Non-pigmented ciliary epithelial cell (primary cell): ENCODE measurements at places on chromosomes 6 and 20.
A peak's percentile ranks its signal among the peaks of the same experiment; 100 is the strongest.

- DNase-seq = no peak
Measured at GRCh38 chr6:84739866-84740208, 24.6 kb downstream of the TBX18 start.

- no peak for DNase-seq
Measured at GRCh38 chr6:1765160-1765903, 155.6 kb downstream of the FOXC1 start.

DNA sequence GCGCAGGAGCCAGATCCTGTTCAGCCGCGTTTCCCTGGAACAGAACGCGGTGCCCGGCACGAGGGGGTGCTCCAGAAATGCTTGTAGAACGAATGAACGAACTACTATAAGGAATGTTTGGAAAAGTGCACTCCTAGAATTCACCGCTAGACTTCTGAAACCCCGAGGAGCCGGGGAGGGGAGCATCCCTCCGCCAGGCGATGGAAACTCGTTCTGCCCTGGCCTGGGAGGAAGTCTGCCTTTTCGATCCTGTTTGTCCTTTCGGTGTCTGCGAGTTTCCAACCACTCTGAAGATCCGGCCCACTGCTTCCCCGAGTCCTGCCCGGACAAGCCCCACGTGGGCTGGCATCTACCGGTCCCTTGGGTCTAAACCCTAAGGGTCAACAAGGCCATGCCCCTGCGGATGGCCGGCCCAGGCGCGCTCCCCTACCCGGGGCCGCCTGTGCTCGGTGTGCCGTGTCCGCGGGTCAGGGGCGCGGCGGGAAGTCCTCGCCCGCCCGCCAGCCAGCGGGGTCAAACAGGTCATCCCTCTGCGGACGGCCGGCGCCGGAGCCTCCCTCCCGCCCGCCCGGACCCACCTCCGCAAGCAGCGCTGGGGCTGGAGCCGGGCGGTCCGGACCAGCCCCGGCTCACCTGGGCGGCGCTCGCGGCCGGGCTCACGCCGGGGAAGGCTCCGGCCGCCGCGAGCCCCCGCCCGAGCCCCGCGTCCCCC lies 526 bp downstream of the SULF2 start:
- no peak for DNase-seq

DNA sequence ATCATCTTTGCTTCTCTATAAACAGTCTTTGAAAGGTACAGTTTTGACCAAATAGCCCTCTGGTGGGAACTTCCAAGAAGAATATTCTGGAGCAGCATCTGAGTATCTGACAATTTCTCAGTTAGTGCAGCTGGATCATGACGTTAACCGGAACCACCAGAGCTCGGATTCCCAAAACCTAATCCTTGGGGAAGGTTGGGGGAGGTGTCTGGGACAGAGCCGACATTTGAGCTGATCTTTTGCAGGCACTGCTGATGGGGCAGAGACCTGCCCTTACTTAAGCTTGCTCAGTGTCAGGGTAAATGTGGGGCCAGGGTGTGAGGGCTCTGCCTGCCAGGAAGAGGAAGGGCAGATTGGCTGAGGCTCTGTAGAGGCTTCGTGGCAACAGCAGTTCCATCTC lies 416.6 kb downstream of the DHX35 start:
- no peak for DNase-seq

DNA sequence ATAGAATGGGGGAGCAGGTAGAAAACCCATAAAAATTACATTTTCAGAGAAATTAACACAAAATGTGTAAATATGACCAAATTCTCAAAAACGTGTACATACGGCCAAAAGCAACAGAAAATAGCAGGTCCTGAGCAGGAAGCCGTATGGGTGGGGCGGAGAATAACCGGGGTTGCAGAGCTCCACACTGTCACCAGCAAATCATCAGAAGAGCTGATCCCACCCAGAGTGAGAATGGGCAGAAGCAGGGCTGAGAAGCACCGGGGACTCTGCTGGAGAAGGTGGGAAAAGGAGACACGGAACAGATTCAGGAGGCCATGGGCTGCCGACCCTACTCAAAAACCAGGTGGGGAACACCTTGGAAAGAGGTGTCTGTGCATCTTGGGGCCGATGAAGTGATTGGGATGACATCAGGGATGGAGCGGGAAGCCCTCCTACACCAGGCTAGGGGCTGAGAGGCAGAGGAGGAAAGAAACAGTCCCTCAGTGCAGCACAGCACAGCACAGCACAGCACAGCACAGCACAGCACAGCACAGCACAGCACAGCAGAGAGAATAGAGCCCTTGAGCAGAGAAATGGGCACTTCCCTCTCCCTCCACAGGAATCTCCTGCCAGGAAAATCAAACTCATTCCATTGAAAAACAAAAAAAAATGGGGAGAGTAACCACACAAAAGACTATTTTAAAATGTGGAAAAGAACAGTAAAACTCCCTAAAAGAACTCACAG lies 22.3 kb downstream of the STX7 start:
- no peak for DNase-seq

- no peak for DNase-seq
Measured at GRCh38 chr6:34230653-34231371, 5.9 kb upstream of the HMGA1 start.

DNA sequence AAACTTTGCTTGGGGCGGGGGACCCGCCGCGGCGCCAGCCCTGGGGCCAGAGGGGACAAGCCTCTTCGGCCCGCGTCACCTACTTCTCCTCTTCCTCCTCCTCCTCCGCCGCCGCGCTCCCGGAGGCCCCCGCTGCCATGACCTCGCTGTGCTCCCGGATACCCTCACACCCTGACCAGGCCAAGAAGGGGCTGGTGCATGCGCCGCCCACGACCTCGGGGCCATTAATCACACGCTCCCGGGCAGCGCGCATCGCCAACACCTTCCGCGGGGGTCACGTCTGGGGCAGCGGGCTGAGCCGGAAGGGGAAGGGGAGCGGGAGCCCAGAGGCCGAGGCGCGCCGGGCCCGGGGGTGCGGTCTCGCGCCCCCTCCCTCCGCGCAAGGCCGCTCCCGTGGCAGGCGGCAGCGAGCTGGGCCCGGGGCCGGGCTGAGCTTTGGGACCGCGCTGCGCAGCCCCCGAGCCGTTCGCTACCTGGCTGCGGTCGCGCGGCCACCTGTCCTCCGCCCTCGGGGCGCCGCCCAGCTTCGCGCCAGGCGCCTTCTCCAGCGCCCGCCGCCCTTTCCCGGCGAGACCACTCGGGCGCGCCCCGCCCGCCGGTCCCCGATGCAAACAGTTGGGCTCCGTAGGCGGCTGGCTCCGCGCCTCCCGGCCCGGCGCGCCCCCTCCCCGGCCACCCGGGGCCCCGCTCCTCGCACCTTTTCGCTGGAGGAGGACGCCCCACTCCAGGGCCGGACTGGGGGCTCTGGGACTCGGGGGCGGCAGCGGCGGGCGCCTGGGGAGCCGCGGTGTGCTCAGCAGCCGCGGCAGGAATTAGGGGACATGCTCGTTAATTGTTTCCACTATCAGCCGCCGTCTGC lies 575 bp upstream of the CNR1 start:
- DNase-seq = no peak

- DNase-seq = no peak
Measured at GRCh38 chr6:98967616-98968015, 19.9 kb upstream of the FBXL4 start.

GRCh38 chr6:72784071-72784470 lies 162.2 kb downstream of the KCNQ5 start:
- DNase-seq = no peak

DNA sequence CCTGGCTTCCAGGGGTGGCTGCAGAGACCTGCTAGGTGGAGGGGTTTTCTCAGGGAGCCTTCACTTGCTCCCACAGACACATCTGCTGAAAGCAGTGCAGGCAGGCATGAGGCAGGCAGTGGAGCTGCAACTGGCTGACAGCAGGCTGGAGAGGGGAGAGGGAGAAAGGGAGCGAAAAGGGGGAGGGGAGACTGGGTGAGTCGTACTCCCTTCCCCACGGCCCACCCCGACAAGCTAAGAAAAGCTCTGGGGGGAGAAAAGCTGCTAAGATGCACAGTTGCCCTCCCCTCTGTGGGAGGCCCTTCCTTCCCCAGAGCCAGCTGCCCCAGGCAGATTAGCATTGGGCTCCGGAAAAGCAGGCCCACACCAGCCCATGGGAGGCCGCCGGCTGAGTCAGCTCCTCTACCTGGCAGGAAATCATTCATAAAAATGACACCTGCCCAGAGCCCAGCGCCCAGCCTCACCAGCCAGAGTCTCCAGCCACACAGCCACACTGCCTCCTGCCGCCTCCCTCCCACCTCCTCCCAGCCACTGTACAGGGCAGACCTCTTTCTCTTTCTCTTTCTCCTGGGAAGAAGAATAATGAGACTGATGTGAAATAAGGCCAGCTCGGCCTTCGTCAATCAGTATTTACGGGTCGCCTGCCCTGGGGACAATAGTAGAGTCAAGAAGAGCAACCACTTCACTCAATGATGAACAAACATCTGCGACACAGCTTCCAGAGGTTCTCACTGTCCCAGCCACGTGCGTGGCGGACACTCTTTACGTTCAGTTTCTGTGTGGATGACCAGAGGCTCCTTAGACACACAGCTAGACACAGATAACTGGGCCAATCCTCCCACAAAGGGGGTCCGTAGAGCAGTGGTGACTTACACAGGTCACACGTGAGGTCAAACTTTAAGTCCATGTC lies 7.7 kb upstream of the C20orf203 start:
- no peak for DNase-seq

- DNase-seq = peak; percentile 77
Measured at GRCh38 chr6:34243901-34244884, 4.6 kb downstream of the SMIM29 start.

DNA sequence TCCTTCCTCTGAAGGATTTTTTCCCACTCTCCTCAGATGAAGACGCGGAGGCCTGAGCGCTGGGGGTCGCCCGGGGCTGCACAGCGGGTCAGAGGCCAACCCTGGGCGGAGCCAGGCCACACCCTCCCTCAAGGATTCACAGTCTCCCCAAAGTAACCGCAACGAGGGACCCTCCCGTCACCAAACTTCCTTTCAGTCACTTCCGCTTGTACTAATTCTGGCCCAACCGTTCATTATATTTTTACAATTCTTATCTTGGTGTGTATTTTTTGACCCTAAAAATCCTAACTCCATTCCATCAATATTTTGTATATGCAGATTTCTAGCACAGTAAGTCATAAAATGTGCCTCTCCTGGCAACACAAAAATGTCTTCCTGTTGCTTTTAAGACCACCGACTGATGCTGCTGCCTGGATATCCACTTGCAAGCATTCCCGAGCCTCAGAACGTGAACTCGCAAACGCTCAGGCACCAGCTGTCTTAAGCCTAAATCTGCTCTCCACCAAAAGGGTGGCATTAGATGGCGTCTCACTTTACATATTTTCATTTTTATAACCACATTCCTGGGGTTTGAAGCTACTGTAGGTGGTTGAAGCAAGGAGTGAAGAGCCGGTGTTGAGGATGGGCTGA lies 128.0 kb downstream of the DLL1 start:
- no peak for DNase-seq

DNA sequence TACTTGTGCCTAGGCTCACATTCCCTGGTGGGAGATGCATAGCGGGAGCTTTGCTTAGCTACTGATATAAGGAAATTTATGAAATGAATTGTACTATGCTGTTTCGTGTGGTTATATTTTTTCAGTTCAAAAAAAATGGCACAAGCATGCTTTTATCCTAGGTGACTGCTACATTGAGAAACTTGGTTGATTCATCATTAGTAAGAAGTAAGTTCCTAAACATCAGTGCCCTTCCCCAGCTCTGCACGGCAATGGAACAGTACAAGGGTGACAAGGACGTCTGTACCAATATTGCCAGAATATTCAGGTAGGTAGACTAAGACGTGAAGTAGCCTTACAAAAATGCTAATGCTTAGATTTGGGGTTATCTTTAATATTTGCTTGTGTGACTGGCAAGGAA lies 79.7 kb downstream of the ARMC2 start:
- no peak for DNase-seq
